Cerebellar cortex (tissue), 1 donor: ENCODE measurements at places on chromosomes 6 and 20.

DNA sequence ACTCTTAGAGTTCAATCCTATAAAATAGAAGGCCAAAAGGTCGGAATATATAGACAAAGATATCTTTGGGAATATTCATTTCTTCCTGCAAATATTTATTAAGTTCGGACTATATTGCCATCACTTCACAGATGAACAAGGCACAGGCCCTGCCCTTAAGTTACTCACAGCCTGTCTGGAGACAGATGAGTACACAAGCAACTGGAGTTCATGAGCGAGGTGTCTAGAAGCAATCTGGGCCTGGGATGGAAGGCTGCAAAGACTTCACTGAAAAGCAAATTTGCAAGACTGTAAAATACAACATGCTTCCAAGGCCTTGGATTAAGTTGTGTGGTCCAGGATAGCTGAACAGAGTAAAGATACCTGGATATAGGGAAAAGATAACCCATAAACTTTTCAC is 56.7 kb upstream of the CEP85L start:
- no peak for DNase-seq

DNA sequence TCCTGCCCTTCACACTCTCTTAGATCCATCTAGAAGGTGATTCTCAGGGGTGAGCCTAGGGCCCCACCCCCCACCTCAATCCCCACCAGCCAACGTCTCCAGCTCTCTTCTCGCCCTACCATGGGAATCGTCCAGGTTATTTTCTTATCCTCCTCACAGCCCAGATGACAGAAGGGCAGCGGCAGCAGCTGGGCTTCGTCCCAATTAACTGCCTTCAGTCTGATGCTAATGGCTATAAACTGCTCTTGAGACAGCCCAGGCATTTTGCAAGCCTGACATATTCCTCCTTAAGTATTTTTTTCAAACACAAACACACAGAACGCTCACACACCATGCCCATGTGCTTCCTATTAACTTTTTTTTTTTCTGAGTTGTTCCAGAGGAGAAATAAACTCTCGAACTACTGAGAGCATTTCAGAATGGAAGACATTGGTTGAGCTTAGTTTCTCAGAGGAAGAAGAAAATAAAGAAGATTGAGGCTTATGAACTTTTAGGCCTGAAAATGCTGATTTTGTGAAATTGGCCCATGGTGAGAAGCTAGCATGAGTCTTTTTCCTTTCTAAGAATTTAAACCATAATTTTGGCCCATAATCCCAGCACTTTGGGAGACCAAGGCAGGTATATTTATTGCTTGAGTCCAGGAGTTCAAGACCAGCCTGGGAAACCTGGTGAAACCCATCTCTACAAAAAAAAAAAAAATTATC is 124.6 kb downstream of the EYA2 start:
- no peak for DNase-seq

DNA sequence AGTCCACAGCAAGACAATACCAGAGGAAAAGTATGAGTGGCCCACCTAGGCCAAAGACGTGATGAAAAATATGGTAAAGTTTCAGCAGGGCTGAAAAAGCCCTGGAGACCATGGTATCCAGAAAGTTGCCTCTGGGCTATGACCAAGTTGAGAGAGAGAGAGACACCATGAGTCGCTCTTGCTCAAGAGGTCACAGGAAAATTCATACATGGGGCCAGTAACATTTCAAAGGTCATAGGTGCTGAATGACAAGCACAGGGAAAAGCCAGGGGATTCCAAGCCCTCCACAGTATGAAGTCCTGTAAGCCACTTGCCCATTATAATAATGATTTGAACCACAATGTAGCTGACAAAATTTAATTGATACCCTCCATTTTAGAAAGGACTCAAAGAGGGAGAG is 657.7 kb upstream of the CITED2 start:
- DNase-seq, result no peak

DNA sequence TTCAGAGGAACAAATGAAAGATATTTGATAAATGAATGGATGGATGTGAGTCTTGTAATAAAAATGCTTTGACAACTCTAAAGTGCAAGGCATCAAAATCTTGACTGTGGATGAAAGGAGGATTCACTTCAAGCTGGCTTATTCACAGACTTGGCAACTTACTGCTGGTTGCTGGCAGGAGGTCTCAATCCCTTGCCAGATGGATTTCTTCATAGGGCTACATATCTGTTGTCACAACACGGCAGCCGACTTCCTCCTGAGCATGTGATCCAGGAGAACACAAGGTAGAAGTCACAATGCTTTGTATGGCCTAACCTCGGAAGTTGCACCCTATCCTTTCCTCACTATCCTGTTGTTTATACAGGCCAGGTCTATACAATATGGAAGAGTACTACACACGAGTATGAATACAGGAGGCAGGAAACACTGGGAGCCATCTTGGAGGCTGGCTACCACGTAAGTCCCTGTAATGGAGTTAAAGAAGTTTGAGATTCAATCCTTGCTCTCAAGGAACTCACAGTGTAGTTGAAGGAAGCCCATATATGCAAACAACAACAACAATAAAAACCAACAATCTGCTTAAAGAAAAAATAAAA is 97.9 kb downstream of the ID4 start:
- no peak for DNase-seq

GRCh38 chr6:117265410-117266256 is at the start of gene VGLL2:
TSS of gene VGLL2 (plus strand) at chr6:117265558. CDS start at chr6:117265764, 206 bp downstream.
- no peak for DNase-seq

- no peak for DNase-seq
These were observed 23.3 kb downstream of the RAMACL start for GRCh38 chr6:166563200-166563599.

GRCh38 chr6:144351379-144352127 is 66.4 kb downstream of the UTRN start:
- DNase-seq, result peak; percentile 12

DNA sequence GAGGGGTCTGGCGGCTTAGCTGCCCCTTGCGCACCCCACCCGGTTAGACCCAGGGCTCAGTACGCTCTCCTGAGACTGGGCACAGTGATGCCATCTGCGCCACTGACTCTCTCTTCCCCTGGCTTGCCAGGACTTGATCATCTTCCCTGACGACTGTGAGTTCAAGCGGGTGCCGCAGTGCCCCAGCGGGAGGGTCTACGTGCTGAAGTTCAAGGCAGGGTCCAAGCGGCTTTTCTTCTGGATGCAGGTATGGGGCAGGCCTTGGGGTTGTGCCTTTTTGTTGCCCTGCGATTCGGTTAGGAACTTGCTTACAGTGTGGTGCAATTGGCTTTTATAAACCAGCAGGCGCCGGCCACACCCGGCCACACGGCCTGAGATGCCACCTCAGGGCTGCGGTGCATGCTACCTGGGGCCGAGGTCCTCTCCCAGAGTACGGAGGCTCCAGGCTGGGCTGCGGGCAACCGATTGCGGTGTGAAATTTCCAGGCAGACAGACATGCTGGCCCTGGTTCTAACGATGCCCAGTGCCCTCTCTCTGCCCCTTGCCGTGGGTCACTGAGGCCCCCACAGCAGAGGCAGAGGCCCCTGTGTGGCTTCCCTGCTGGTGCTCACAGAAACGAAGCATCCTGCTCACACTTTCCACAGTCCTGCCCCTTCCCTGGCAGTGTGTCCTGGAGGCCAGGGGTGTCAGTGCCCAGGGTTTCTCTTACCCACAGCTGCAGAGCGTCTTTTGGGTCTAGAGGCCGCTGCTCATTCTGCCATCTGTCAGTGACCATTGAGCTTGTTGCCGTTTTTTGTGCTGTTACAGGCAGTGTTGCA is 1.7 kb downstream of the ADRM1 start:
- no peak for DNase-seq

- DNase-seq, result peak; percentile 67
These were observed 19.4 kb downstream of the MAP3K5 start for GRCh38 chr6:136772685-136773472.

- no peak for DNase-seq
These were observed 602.4 kb downstream of the COL12A1 start for GRCh38 chr6:74603322-74604076.

DNA sequence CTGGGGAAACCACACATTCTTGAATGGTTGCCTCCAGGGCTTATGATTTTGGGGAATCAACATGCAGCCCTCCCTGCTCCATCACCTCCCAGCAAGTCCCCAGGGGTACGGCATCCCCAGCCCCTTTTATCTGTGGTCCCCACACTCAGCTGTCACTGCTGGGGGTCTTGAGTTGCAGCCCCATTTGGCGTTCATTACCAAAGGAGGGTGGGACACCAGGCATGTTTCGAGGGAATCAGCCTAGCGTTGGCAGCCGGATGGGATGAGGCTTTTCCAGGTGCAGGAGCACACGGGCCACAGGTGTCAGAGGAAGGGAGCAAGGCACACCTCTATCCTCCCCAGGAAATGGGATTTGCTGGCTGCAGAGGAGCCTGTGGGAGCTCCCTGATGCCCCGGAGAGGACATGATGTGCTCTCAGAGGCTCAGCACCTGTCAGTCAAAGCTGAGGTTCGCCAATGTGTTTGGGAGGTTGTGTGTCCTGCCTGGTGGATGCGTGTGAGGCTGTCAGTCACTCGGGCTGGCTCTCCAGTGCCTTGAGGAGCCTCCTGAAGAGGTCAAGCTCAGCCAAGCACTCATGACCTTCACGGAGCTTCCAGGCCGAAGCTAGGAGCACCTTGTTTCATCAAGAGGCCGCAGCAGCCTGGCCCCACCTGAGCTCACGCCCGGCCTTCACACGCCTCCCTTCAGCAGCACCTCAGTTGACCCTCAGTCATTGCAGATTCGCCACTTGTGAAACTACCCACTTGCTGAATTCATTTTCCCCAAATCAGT is 95.0 kb downstream of the ERMARD start:
- DNase-seq, result no peak

DNA sequence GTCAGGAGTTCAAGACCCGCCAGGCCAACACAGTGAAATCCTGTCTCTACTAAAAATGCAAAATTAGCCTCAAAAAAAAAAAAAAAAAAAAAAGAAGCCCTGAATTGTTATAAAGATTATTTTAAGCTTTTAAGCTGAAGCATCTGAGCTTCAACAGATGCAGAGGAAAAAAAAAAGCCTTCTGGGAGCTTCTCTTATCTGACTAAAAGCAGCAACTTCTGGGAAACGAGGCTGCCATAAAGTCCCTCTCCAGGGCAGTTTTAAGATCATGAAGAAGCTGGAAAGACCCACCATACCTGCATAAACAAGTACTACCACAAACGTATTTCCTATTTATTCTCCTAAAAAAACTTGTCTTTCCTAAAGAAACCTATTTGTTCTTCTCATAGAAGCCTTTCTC is 3.6 kb downstream of the SERINC3 start:
- no peak for DNase-seq

DNA sequence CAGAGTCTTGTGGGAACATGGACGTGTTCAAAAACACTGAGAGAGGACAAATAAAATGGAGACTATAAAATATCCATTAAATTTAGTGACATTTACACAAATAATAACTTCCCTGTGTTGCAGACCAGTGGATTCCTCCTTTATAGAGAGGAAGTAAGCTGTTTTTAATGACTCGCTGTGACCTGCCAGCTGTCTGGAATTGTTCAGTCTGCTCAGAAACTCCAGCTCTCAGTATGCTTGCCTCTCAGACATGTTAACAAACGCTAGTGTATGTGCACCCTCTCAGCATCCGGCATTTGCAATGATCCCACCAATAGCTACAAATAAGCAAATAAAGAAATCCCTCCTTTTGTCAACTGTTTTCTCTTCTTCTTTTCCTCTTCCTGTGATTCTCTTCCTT is 158.0 kb upstream of the TCF21 start:
- DNase-seq, result no peak

GRCh38 chr6:1701668-1702353 is 92.1 kb downstream of the FOXC1 start:
- DNase-seq, result no peak

DNA sequence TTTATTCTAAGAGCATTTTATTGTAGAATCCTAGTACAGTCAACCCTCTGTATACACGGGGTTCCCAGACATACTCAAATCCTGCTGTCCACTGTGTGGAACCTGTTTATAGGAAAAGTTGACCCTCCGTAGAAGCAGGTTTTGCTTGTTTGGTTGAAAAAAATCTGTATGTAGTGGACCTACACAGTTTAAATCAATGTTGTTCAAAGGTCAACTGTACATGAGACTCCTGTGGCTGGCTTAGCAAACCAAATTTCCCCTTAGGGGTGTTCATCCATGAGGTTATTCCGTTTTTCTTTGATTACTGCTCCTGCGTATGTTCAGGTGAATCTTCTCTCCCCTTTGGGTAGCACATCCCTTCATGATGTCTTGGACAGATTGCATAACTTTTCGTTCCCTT is 387.0 kb upstream of the ZFP64 start:
- DNase-seq, result no peak

GRCh38 chr20:33482581-33482980 is 7.3 kb upstream of the CBFA2T2 start:
- no peak for DNase-seq

- no peak for DNase-seq
These were observed 232.7 kb upstream of the TENT5A start for GRCh38 chr6:81985191-81985590.

DNA sequence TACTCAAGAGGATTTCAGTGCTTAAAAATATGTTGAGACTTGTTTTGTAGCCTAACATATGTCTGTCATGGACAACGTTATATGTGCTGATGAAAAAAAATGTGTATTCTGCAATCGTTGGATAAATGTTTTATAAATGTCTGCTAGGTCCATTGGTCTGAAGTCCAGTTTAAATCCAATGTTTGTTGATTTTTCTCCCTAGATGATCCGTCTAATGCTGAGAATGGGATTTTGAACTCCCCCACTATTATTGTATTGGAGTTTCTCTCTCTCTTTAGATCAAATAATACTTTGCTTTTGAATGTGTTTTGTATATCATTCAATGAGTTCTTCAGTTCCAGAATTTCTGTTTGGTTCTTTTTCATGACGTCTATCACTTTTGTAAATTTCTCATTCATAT is 44.9 kb downstream of the CYB5R4 start:
- no peak for DNase-seq

DNA sequence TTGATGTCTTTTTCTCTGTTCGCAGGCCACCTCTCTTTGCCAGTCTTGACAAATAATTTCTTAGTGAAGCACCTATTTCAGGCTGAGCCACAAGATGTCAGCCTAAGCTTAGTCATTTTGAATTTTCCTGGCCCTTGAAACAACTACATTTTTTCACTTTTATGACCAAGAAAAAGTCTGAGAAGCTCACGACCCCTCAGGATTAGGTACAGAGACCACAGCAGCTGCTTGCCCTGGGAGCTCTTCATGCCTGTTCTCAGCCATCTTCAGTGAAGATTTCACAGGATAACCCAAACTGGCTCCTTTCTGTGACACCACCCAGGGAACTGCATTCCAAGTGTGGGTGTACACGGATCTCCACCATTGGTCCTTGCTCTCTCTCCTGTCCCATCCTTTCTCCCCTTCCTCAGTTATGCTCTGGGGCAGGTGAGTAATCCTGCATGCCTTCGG is 38.4 kb upstream of the SPTLC3 start:
- DNase-seq, result peak; percentile 19
